ENCODE measurements at places on chromosomes 4 and X.

DNA sequence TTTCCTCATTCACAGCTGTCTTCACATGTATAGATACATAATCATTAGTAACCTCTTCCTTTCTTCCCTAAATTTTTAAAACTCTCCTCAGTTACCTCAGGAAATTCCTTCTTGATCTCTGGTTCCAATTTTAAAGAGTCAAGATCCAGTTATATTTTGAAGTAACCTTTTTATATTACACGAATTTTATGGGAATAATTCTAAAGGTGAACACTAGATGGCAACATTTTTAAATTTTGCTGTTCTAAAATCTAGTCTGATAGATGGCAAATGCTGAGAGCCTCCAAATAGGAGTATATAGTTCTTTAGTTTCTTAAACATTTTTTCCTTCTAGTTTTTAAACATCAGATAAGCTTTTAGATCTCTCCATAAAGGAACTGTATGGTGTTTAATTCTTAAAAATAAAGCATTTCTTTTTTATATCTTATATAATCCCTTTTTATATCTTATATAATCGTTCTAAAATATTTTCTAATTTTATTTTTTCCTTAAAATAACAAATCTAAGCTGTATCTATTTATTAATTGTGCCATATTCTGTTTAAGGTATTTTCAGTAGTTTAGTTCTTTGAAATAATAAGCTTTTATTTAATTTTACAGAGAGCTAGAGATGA lies 37.9 kb upstream of the PAPSS1 start:
- DNase-seq = no peak

- DNase-seq = no peak
These were observed 186.7 kb downstream of the DHRSX start for GRCh38 chrX:2313864-2314640.

- no peak for DNase-seq
These were observed 740.1 kb upstream of the PITX2 start for GRCh38 chr4:111362941-111363361.

DNA sequence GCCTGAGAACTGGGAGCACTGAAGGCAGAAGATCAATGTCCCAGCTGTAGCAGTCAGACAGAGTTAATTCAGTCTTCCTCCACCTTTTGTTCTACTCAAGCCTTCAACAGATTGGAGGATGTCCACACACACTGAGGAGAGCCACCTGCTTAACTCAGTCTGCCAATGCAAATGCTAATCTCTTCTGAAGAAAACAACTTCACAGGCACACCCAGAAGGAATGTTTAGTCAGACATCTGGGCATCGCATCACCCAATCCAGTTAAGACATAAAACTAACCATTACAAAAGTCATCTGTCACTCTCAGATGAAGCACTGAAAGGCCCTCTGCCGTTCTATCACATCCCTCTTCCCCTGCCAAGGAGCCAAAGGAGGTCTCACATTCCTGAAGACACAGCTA lies 173.7 kb downstream of the CENPC start:
- DNase-seq = no peak

DNA sequence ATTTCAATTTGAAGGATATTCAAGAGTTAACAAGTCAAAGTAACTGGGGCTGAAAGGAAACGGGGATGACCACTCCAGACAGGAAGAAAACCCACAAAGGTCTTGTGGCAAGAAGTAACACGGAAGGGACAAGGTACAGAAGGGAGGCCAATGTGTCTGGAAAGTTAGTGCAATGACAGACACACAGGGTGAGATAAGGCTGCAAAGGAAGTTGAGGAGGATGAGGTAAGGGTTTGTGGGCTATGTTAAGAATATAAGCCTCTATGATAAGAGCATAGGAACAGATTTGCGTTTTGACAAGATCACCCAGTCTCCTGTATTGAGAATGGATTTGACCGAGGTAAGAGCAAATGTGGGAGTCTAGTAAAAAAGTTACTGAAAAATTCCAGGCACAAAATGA lies 21.9 kb upstream of the EMCN start:
- DNase-seq = no peak

DNA sequence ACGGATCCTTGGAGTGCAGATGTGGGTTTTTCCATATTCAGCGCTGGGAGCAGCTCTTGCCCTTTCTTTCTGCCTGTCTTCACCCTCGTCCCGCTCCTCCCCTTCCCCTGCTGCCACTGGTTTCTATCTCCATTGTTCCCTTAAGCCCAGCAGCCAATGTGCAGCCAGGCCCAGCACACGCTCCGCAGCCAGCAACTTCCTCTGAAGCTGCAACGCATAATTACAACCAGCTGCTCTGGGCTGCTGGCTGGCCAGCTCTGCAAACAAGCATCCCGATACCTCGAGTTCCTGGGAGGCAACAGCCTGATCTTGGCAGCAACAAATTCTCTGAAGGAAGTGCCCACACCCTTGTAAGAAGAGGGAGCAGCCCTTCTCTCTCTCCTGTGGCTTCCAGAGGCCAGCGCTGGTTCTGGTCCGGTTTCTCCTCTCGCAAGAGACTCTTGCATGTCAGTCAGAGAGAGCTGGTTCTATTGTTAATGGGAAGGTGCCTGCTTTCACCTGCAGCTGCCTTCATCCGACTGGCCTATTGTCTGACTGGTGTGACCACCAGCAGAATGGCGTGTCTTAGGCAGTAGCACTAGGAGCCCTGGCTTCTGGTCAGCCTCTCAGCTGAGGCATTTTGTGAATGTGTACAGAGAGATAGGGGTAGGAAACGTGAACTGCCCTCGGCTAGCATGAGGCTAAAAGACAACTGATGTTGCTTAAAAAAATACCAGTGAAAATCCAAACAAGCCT lies 83.8 kb upstream of the MAML3 start:
- DNase-seq = no peak

GRCh38 chr4:79205121-79205520 lies 120.7 kb downstream of the NAA11 start:
- no peak for DNase-seq

DNA sequence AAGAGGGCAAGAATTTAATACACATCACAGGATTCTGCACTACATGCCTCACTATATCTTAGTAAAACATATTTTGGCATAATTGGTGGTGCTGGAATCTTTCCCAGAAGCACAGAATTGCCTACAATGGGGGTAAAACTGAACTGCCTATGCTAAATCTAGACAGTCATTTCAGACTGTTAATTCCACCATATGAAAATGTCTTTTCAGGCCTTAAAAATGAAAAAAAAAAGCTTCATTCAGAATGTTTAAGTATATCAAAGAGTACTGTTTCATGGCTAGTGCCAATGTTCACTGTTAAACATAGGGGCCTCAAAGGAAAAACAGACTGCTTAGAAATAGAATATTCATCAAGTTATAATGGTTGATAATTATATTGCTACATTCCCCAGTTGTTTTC lies 797.0 kb downstream of the PCDH19 start:
- DNase-seq = no peak

- DNase-seq = no peak
These were observed 44.1 kb upstream of the TLL1 start for GRCh38 chr4:165828928-165829327.

DNA sequence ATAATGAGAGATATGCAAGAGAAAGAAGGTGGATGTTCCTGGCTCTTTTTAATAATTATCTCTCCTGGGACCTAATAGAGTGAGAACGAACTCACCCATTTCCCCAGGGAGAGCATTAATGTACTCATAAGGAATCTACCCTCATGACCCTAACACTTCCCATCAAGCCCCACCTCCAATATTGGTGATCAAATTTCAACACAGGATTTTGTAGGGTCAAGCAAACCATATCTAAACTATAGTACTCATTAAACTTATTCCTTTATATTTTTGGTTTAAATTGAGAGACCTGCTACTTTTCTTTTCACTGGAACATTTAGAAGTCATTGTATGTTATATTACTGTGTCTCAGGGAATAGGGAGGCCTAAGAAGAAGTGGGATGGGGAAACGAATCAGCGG lies 2.6 kb downstream of the UGT2A3 start:
- no peak for DNase-seq

GRCh38 chrX:100120956-100121355 lies 289.1 kb downstream of the PCDH19 start:
- DNase-seq = no peak
